Activated CD4-positive, alpha-beta memory T cell treated with anti-CD3 and anti-CD28 coated beads, Interleukin-2, amount 10 ng/mL, durations not matched to agents 7 days and 5 days (primary cell): ENCODE measurements at places on chromosomes 1 and 21. TPM values are rescaled to one million over a fixed set of nuclear protein-coding genes. Genes with fewer than 3 reads are reported as not detected.

Gene OR6P1
- not detected for total RNA-seq

Gene TTLL10
- not detected for total RNA-seq

Gene LAD1
- not detected for total RNA-seq

Gene PRELP
- not detected for total RNA-seq

Gene LEMD1
- total RNA-seq = 1.1 TPM

Gene COL16A1
- total RNA-seq = not detected

Gene PRAMEF26
- not detected for total RNA-seq

Gene SLC44A3
- total RNA-seq = 0.35 TPM

Gene KLHDC7A
- not detected for total RNA-seq

Gene KCNT2
- not detected for total RNA-seq

Gene DENND2C
- 0.83 TPM for total RNA-seq

Gene RHCE
- total RNA-seq = not detected

Gene ISG20L2
- 42.0 TPM for total RNA-seq

Gene TMPRSS3
- total RNA-seq = 24.6 TPM

Gene KCNQ4
- 0.45 TPM for total RNA-seq

Gene C1orf116
- total RNA-seq = 0.08 TPM

Gene C1orf94
- not detected for total RNA-seq

Gene SPTA1
- not detected for total RNA-seq

Gene RIMKLA
- 3.1 TPM for total RNA-seq

Gene OR2L8
- not detected for total RNA-seq

Gene RGS21
- not detected for total RNA-seq

Gene SLC45A1
- 0.30 TPM for total RNA-seq

Gene CRNN
- not detected for total RNA-seq

Gene SLC27A3
- 25.3 TPM for total RNA-seq

Gene HCN3
- total RNA-seq = 4.9 TPM

Gene B3GALT5
- not detected for total RNA-seq

Gene EPHX1
- total RNA-seq = 0.93 TPM
